CD4-positive, alpha-beta T cell (primary cell): ENCODE measurements at places on chromosomes 5 and 9. TPM values are rescaled to one million over a fixed set of nuclear protein-coding genes. Genes with fewer than 3 reads are reported as not detected.

PRSS3 gene
- not detected for total RNA-seq

GABRA1 gene
- not detected for total RNA-seq

OSMR gene
- total RNA-seq = not detected

IGFBPL1 gene
- total RNA-seq = not detected

NPR3 gene
- total RNA-seq = not detected

FGFR4 gene
- total RNA-seq = 2.8 TPM

ERGIC1 gene
- total RNA-seq = 52.4 TPM

DNA sequence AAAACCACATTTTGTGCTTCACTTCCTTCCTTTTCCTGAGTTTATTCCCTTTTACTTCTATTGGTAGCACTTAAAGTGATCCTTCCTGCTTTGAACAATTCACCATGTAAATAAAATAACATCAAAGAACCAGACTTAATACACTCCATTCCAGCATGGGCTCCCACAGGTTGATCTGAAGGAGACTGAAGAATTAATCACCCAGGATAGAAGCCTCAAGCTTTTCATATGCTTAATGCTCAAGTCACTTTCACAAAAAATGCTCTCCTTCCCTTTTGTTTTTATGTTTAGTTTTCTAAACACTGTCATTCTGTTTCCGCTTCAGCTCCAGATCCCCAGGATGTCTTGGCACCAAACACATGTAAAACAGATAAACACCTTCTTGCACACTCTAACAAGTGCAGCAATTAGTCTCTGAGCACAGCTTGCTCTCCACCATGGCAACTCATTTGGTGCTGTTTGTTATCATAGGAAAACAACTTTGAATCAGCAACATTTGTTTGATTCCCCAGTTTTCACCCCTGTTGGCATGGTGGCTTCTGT, 37.0 kb downstream of the DMRTA1 start:
- H3K4me3 ChIP-seq = no peak overlapping the region
- no peaks in the 10 kb centered on the region for H3K4me1 ChIP-seq
- H3K36me3 ChIP-seq = no peaks in the 10 kb centered on the region
- H3K27me3 ChIP-seq = no peaks in the 10 kb centered on the region
- no peak for DNase-seq
- H3K27ac ChIP-seq = no peak overlapping the region

- no peak overlapping the region for H3K4me3 ChIP-seq
- no peaks in the 10 kb centered on the region for H3K36me3 ChIP-seq
- no peak for DNase-seq
- no peak overlapping the region for H3K27ac ChIP-seq
These were observed 1676.7 kb upstream of the CDH9 start for GRCh38 chr5:28714907-28715698.

DNA sequence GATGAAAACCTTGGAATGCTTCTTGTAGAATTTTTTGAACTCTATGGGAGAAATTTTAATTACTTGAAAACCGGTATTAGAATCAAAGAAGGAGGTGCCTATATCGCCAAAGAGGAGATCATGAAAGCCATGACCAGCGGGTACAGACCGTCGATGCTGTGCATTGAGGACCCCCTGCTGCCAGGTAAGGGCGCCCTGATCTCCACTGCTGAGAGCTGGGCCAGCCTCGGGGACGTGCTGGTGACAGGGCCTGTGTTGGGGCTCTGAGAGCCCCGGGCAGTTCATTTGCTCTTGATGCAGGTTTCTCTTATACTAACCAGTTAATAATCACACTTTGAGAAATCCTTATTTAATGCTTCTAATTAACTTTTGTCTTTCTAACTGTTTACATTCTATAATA, 33.0 kb downstream of the TENT4A start:
- peaks cover 78% of the 10 kb centered on the region for H3K36me3 ChIP-seq
- peaks cover 6% of the 10 kb centered on the region for H3K4me1 ChIP-seq
- no peaks in the 10 kb centered on the region for H3K27me3 ChIP-seq
- H3K27ac ChIP-seq = no peak overlapping the region
- no peak overlapping the region for H3K4me3 ChIP-seq
- DNase-seq = no peak

GRCh38 chr5:105350486-105351140, 1788.0 kb upstream of the NUDT12 start:
- no peak overlapping the region for H3K4me3 ChIP-seq
- no peaks in the 10 kb centered on the region for H3K4me1 ChIP-seq
- no peaks in the 10 kb centered on the region for H3K36me3 ChIP-seq
- no peak overlapping the region for H3K27ac ChIP-seq

GRCh38 chr5:179343719-179344430, 1.4 kb downstream of the ADAMTS2 start:
- no peak overlapping the region for H3K4me3 ChIP-seq
- DNase-seq = no peak
- H3K27me3 ChIP-seq = peaks cover 57% of the 10 kb centered on the region
- H3K4me1 ChIP-seq = peaks cover 6% of the 10 kb centered on the region

DNA sequence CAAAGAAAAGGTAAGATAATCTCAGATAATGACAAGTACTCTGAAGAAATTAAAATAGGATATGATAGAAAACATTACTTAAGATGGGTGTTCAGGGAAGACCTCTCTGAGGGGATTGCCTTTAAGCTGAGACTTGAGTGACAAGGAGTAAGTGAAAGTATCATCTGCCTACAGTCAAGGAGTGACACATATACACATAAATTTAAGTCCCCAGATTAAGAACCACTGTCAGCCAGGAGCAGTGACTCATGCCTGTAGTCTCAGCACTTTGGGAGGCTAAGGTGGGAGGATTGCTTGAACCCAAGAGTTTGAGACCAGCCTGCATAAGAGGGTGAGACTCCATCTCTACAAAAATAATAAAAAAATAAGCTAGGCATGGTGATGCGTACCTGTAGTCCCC, 19.7 kb upstream of the ANKHD1 start:
- no peak overlapping the region for H3K4me3 ChIP-seq
- peaks cover 4% of the 10 kb centered on the region for H3K4me1 ChIP-seq
- H3K36me3 ChIP-seq = no peaks in the 10 kb centered on the region
- no peaks in the 10 kb centered on the region for H3K27me3 ChIP-seq

- no peak overlapping the region for H3K4me3 ChIP-seq
- H3K36me3 ChIP-seq = no peaks in the 10 kb centered on the region
- DNase-seq = no peak
- H3K27me3 ChIP-seq = peaks cover 14% of the 10 kb centered on the region
- no peak overlapping the region for H3K27ac ChIP-seq
These were observed 155.2 kb downstream of the MEF2C start for GRCh38 chr5:88727705-88728313.

GRCh38 chr5:171484460-171484899, 65.0 kb downstream of the FGF18 start:
- H3K4me3 ChIP-seq = no peak overlapping the region
- no peaks in the 10 kb centered on the region for H3K27me3 ChIP-seq
- peaks cover 4% of the 10 kb centered on the region for H3K4me1 ChIP-seq

DNA sequence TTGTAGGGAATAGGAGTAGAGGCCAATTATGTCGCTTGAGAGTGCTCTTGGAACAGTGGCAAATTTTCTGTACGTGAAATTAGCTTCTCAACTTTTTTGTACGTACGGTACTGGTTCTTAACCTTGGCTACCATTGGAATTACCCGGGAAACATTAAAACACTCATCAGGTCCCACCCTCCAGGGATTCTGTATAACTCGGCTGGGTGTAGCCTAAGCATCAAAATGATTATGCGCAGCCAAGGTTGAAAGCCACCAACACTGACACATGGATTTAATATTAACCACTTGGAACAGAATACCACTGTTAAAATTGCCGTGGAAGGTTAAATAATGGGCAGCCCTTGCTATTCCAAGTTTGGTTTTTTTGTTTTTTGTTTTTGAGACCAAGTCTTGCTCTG, 17.4 kb downstream of the DNAJA1 start:
- peaks cover 15% of the 10 kb centered on the region for H3K4me1 ChIP-seq
- H3K27ac ChIP-seq = no peak overlapping the region
- no peak for DNase-seq
- no peaks in the 10 kb centered on the region for H3K27me3 ChIP-seq
- peaks cover 50% of the 10 kb centered on the region for H3K36me3 ChIP-seq
- no peak overlapping the region for H3K4me3 ChIP-seq
